Stimulated activated CD4-positive, alpha-beta T cell treated with anti-CD3 and anti-CD28 coated beads, Interleukin-4, amount 100 ng/mL, for 24 hours (primary cell): ENCODE measurements at places on chromosomes 2 and 18.

GRCh38 chr2:53268626-53269025, 499.0 kb upstream of the CHAC2 start:
- DNase-seq = no peak

DNA sequence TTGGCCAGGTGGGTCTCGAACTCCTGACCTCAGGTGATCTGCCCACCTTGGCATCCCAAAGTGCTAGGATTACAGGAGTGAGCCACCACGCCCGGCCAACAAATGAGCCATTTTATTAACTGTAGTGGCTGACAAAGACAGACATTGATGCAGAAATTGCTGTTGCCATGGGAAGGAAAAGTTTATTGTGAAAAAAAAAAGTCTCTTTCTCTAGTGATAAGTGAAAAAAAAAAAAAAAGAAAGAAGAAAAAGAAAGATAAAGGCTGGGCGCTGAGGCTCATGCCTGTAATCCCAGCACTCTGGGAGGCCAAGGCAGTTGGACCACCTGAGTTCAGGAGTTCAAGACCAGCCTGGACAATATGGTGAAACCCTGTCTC, 39.8 kb upstream of the RAB1A start:
- no peak for DNase-seq

- DNase-seq = no peak
These were observed 270.9 kb upstream of the TCF4 start for GRCh38 chr18:55858661-55859515.

DNA sequence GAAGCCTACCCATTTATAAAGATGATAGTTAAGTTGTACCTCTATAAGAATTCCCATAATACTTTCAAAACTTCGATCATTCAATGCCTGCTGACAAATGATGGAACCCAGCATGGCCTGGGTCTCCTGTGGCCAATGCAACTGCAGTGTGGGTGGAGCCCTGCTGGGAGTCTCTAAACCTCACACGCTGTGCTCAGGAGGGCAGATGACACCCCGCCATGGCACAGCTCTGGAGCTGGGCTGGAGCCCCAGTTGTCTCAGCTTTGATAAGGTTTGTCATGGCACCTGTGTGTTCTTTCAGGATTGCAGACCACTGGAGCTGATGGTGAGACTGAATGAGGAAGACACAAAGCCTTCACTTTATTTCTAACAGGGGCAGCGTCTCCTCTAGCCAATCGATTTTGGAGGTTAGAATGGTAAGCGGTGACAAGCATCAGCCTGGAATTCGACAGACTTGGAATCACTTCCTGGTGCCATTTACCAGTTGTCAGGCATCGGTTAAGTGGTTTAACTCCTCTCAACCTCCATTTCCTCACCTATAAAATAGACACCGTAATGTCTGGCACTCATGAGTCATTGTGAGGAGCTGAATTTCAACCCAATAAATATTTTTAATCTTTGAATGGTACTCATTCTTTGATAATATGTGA, 383.6 kb upstream of the SALL3 start:
- no peak for DNase-seq

GRCh38 chr18:26429535-26430226, 118.7 kb downstream of the KCTD1 start:
- DNase-seq = no peak

DNA sequence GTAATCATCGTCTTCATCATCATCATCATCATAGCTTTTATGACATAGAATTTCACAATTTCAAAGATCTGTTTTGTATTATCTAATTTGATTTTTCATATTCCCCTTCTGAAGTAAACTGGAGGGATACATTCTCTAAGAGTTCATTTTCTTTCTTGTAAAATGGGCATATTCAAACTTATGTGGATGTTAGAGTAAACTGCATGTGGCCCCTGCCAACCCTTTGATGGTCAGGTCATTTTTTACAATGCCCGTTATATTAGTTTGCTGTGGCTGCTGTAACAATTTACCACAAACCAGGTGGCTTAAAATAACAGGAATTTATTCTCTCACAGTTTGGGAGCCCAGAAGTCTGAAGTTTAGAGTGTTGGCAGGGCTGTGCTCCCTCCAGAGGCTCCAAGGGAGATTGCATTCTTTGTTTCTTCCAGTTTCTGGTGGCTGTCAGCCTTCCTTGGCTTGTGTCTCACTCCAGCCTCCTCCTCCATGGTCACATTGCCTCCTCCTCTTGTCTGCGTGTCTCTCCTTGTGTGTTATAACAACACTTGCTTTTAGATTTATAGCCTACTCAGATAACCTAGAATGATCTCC, 127.5 kb upstream of the MMADHC start:
- DNase-seq = no peak

- no peak for DNase-seq
These were observed 2.1 kb upstream of the RTN4 start for GRCh38 chr2:55052129-55053061.

DNA sequence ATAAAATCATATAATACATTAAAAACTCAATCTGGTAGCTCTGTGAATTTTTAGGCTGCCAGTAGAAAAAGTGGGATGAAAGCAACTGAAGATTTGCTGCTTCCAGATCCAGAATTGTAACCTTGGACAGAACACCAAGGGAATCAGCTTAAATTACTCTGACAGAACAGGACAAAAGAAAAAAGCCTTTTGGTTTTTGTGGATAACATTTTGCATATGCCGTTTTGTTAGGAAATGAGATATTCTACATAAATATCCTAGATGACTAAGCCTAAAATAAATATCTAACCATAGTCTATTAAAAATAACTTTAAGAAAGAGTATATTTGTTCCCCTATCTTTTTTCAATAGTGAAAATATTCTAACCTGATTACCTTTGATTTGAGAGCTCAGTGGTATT, 148.7 kb upstream of the DOCK10 start:
- DNase-seq = no peak

DNA sequence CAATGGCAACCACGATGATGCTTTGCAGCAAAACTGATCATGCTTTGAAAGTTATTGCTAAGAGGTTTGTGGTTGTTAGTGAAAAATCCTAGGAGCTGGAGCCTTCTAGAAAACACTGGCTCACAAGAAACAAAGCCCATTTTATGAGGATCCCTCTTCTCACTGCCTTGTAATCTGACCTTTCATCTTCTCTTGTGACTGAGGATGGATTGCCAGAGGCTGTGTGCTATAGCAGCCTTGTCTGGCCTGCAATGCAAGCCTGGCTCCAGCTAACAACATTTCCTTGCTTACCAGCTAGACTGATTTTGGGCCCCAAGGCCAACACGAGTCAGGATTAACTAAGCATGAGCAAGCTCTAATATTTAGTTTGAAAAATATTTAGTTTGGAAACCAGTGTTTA, 13.1 kb downstream of the PIEZO2 start:
- DNase-seq = no peak

GRCh38 chr2:74812787-74813590, 20.9 kb upstream of the HK2 start:
- no peak for DNase-seq

DNA sequence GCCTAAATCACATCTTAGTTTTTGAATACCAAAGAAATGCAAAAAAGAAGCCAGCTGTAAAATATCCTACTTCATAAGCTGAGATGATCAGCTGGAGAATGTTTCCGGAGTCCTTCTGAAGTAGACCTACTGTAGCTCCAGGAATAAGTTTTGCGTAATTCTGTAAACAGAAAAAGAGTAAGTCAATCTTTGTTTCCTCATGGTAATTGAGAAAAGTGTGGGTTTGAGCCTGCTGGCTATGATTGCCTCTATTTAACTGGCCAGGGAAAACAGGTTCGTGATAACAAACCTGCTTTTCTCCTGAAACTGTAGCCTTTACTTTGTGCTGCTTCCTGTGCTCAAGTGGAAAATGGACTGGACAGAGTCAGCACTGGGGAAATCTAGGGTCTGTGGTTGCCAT, 58.2 kb downstream of the ITGB6 start:
- DNase-seq = no peak

DNA sequence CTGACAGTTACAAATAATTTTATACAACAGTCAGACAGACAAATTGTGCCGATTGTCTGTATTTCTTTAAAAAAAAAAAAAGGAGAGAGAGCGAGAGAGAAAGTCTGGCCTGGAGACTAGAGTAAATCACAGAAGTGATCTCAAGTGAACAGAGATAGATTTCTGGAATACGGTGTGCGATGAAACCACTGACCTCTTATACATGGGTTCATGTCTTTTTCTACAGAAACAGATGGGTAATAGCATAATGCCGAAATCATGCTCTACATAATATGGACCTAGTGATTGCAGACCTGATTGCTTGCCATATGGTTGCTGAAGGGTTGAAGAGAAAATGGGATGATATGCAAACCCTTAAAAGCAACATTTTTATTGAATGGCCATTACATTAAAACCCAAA, 403.3 kb upstream of the FANCL start:
- no peak for DNase-seq

DNA sequence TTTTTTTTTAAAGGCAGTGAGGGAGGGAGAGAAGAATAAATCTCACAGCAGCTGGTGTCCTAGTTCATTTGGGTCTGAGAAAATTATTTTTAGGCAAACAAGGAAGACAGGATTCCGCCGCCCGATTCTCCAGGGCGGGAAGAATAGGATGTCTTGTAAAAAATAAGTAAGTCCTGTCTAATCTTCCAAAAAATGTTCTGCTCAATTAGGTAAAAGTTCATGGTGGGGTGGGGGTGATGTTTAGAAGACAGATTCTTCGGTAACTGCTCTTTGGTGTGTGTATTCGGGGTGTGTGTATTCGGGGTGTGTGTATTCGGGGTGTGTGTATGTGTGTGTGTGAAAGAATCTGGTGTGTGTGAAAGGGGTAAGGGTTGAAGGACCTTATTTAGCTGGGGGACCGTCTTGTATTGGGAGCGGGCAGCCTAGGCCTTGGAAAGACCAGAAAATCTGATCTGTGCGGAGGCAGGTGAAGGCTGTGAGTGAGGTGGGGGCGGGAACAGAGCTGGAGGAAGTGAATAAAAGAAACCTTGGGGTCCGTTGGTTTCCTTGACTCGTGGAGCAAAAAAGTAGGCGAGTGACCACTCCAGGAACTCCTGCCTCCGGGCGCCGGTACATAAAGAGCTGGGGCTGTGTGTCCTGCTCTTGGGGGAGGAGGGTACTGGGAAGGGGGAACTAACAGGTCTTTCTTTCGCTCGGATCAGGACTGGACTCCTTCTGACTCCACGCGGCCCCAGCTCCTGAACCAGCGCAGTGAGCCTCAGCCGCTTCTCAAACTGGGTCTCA, 4.4 kb upstream of the PAX3 start:
- no peak for DNase-seq

DNA sequence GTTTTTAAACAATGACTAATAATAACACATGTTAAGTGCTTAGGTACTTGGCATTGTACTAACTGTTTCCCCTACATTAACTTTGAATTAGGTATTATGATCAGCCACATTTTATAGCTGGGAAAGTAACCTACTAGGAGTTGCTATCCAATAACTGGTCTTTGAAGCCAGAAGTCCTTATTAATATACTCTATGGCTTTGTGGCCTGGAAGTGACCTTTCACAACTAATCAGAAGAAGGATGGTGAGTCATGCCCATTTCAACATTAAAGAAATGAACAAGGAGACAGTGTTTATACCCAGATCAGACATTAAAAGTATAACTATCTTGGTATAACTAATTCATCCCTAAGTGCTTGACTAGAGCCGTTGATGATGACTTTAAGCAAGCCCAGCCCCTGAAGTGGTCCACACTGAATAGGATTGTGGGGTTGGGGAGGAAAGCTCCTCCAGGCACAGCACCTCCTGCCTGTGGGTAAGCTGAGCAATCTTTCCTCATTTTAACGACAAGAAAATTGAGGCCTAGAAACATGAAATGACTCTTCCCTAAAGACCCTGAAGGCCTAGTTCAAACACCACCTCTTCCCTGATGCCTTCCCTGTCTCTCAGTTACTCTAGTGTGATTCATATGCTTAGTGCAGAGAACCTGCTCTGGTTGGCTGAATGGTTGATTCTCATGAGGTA, 71.6 kb upstream of the RFX8 start:
- no peak for DNase-seq

GRCh38 chr2:1756456-1756855, 12.1 kb upstream of the PXDN start:
- no peak for DNase-seq

DNA sequence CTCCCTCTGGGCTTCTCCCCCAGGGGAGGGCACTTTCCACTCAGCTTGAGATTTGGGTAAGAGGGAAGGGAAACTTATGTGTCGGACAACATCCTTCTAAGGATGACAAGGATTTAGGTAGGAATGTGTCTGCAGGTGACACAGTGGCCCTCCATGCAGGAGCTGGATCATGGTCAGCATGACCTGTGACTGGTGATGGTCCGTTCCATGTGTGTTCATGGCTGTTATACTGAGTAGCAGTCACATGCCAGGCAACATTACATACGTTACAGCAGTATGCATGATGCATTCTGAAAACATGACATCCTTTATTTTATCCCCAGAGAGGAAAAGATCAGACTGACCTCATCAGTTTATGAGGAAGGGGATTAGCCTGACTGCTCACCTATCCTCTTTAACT, 192.1 kb downstream of the SEPTIN10 start:
- DNase-seq = no peak

GRCh38 chr18:25599443-25599842, 247.5 kb upstream of the ZNF521 start:
- DNase-seq = no peak

GRCh38 chr2:240200230-240201051, 60.0 kb upstream of the OTOS start:
- DNase-seq = no peak
